Activated naive CD4-positive, alpha-beta T cell treated with anti-CD3 and anti-CD28 coated beads, Interleukin-2, amount 50 U/mL, for 72 hours (primary cell): ENCODE measurements at places on chromosomes 6 and 20.

GRCh38 chr20:44739942-44740341 lies 5.7 kb upstream of the KCNK15 start:
- no peak for DNase-seq

GRCh38 chr6:106037060-106037459 lies 49.1 kb upstream of the PRDM1 start:
- DNase-seq = no peak

DNA sequence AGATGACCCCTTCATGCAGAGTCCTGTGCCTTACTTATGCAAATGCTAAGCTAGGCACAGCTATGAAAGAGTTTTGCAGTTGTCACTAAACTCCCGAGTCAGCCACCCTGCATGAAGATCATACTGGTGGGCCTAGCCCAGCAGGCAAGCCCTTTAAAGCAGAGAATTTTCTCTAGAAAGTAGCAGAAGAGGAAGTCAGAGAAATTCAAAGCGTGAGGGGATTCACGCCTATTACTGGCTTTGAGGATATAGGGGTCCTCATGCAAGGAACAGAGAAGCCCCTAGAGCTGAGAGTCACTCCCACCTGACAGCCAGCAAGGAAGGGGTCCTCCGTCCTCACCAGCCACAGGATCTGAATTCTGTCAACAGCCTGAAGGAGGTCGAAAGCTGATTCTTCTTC lies 54.6 kb downstream of the MYB start:
- no peak for DNase-seq

DNA sequence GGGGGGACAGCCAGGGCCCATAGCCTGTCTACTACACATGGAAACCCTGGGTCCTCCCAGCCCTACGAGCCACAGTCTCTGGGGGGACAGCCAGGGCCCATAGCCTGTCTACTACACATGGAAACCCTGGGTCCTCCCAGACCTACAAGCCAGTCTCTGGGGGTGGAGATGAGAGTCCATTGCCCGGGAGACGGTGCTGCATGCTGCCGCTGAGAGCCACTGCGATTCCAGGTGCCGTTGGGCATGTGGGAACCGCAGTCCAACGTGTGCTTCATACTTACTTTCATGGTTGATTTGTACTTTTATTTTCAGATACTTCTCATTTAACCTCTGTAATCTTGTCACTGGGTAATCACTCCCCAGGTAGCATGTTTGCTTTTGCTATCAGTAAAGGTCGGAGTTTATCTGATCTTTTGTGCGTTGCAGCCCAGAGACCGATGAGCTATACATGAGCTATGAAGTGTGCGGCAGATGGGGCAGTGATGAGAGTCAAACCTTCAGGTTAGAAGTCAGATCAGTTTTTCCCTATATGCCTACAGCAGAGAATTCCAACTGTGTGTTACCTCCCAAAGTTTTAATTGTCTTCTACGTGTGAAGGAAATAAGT lies 58.2 kb downstream of the SMOC2 start:
- no peak for DNase-seq

DNA sequence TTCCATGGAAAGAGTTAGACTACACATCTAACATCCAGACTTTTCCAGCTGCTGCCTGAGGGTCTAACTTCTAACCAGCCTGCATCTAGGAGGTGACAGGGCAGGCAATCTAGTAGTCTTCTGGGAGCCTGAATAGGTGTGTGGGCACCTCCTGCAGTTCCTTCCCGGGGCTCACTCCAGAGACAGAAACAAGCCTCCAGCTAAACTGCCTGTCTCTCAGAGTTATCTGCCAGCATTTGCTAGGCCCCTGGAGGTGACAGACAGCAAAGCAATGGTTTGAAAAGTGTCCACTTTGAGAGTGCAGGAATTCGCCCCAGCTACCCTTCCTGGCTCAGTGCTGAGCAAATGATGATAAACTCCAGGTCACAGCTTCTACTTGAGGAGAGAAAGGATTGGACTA lies 240.5 kb upstream of the PRSS16 start:
- no peak for DNase-seq

GRCh38 chr20:44990425-44990824 lies 24.1 kb downstream of the STK4 start:
- DNase-seq = peak; percentile 54

- DNase-seq = no peak
Observed at GRCh38 chr6:105459049-105459448, 56.2 kb upstream of the PREP start.

- DNase-seq = no peak
Observed at GRCh38 chr20:63402181-63402859, 41.2 kb upstream of the CHRNA4 start.

DNA sequence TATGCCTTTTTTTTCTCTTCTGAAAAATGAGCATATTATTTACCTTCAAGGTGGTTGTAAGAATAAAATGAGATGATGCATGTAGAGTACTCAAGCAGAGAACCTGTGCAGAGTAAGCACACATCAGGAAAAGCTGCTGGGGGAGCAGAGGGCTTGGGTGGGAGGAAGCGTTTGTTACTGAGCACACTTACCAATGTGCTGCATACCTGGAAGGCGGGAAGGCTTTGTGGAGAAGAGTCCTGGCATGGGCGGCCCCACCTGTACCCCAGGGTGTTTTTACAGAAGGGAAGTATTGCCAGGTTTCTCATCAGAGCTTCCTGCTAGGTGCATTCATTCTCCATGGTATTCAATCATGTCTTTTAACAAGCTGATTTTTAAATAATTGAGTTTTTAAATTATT lies 52.9 kb downstream of the CSE1L start:
- no peak for DNase-seq

- no peak for DNase-seq
Observed at GRCh38 chr20:51953731-51954340, 151.5 kb upstream of the SALL4 start.

GRCh38 chr6:12504325-12504966 lies 212.1 kb upstream of the PHACTR1 start:
- DNase-seq = peak; percentile 17

DNA sequence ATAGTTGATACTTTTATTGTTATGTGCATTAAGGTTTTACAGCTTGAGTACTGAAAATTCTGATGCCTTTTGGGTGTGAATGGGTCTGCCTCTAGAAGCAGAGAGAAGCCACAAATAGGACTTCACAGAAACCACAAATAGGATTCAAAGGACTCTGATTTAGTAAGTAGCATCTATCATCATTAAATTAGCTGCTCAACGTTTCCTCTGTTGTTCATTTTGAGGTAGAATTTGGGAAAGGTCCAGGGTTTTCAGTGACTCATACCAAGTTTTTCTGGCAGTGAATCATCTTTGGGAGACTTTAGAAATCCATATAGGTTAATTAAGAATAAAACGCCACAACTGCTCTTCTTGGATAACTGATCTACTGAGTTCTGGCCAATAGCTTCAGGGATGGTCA lies 105.1 kb downstream of the PHF3 start:
- no peak for DNase-seq
